Epithelial cell of esophagus (primary cell): ENCODE measurements at places on chromosomes 11 and 22.

DNA sequence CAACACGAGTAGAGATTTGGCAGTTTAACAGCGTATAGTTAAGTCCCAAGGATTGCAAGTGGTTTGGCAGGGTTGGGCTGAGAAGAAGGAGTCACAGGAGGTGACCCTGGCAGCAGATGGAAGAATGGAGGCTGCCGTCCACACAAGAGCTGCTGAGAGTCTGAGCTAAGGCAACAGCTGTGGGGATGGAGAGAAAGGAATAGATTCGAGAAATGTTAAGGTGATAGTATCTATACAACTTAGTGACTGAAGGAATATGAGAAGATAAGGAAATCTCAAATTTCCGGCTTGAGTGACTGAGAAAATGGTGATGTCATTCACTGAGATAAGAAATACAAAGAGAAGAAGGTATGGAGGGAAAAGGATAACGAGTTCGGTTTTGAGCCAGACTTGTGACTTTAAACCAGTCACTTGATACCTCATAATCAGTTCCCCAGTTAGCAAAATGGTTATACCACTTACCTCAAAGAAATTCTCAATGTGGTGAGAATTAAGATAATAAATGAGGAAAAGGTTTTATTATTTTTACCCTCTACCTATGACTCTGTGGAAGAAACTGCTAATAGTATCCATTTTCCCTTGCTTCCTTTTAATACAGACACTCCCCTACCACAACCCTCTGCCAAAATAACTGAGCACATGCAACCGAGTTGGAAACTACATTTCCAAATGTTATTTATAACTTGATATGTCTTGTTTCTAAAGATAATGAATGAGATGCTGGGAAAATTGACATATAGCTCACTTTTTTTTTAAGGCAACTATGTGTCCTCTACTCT, 30.7 kb downstream of the FAM168A start:
- no peak for DNase-seq

GRCh38 chr11:14409891-14410290, 50.9 kb upstream of the RRAS2 start:
- DNase-seq: peak; percentile 46

DNA sequence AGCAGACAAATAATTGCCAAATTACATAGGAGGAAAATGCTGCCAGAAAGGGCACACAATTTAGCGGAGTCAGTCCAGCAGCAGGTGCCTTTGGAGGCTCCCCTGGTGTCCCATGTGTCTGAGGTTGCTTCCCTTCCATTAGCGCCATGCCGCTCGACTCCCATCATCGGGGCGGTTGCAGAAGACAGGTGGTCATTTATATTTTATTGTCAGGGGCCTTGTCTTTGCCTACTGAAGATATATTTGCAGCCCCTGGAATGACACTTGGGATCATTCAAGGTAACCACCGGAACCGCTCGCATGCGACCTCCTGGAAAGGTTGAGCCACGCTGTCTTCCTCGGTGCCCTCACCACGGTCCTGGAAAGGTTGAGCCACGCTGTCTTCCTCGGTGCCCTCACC, 298.3 kb downstream of the TBC1D22A start:
- DNase-seq: no peak

- DNase-seq: no peak
Measured at GRCh38 chr11:121927789-121928188, 188.2 kb downstream of the BLID start.

DNA sequence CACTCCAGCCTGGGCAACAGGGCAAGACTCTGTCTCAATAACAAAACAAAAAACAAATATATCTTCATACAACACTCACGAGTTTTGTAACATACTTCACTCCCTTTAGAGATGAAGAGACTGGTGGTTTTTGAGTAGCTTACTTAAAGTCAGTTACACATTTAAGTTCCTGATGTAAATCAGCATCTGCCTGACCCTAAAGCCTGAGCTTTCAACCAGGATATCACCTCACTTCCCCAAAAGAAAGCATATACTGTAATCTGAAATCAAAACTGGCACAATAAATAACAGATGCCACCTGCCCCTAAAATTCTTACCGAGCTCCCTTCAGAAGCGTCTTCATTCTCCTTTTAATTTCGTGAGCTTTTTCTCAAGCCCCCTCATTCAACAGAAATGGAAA, 31.5 kb downstream of the LARGE1 start:
- no peak for DNase-seq

- DNase-seq: peak; percentile 43
Measured at GRCh38 chr11:86664930-86665329, 7.5 kb downstream of the ME3 start.

DNA sequence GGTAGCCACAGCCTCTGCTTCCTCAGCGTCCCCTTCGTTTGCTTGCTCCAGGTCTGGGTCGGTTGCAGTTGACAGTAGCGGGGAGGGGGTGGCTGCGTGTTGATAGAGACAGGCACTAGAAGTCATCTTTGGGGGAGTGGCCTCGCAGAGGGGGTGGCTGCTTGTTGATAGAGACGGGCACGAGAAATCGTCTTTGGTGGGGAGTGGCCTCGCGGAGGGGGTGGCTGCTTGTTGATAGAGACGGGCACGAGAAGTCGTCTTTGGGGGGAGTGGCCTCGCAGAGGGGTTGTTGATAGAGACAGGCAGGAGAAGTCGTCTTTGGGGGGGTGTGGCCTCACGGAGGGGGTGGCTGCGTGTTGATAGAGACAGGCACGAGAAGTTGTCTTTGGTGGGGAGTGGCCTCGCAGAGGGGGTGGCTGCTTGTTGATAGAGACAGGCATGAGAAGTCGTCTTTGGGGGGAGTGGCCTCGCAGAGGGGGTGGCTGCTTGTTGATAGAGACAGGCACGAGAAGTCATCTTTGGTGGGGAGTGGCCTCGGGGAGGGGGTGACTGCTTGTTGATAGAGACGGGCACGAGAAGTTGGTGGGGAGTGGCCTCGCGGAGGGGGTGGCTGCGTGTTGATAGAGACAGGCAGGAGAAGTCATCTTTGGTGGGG, 328.3 kb downstream of the TBC1D22A start:
- DNase-seq: peak; percentile 26

- no peak for DNase-seq
Measured at GRCh38 chr11:72744474-72744873, 7.7 kb downstream of the ARAP1 start.

GRCh38 chr11:64240435-64241240, at the start of gene FKBP2:
Gene FKBP2, plus strand, starts transcription at chr11:64241095. Its CDS starts 1,293 bp downstream, at chr11:64242388.
- peak; percentile 99 for DNase-seq

- peak; percentile 52 for DNase-seq
Measured at GRCh38 chr22:37462983-37463382, 23.2 kb downstream of the MFNG start.

GRCh38 chr11:115775846-115776245, 271.6 kb upstream of the CADM1 start:
- DNase-seq: no peak

GRCh38 chr22:19722178-19722981, 959 bp upstream of the GP1BB start:
- no peak for DNase-seq

- no peak for DNase-seq
Measured at GRCh38 chr11:105051559-105051958, 6.4 kb upstream of the CARD16 start.

DNA sequence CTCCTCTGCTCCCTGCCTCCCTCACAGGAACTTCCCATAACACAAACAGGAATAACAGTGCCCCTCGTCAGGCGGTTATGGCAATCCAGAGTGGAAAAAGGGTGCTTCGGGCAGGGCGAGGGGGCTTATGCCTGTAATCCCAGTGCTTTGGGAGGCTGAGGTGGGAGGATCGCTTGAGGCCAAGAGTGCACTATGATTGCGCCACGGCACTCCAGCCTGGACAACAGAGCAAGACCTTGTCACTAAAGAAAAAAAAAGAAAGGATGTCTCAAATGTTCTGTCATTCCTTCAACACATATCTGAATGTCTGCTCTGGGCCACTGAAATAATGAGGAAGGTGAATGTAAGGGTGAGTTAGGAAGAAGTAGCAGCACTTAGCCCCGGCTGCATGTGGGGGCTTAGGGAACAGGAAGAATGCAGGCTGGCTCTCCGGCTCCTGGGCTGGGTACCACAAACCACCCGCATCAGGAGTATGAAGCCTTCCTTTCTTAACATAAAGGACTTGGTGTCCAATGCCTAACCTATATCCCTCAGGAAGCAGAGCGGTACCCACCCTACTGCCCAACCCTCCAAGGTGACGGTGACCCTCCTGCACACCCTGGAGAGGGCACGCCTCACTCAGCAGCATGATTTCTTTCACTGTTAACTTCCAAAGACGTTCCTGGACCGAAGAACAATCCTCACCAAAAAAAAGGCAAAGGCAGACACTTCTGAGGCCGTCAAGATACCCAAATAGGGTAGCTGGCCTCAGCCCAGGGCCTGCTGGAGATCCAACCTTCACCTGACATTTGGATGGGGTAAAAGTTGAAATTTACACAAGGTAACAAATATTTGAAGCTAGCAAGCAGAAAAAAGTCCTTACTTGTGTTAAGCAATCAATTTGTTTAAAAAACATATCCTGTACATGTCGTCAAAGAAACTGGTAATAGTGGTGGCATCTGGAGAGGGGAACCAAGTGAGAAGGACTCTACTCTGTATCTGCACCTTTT, 3.8 kb downstream of the CPT1A start:
- no peak for DNase-seq

DNA sequence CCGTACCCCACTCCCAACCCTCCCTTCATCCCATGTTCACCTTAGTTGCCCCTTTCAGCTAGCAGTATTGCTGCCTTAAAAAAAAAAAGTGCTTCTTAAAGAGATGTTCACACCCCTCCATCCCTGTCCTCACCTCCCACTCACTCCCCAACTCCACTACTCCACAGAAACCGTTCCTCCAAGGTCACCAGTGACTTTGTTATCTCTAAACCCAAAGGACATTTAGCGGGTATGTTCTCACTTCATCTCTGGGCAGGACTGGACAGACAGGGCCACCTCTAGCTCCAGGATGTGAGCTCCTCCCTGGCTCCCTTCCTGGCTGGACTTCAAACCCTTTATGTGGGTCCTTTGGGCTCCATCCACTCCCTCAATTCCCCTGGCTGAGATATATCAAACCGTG, 6.4 kb upstream of the RCOR2 start:
- no peak for DNase-seq
